ENCODE measurements at places on chromosomes 6 and 20.

GRCh38 chr6:147567141-147567805 lies 58.8 kb downstream of the SAMD5 start:
- DNase-seq, result no peak

DNA sequence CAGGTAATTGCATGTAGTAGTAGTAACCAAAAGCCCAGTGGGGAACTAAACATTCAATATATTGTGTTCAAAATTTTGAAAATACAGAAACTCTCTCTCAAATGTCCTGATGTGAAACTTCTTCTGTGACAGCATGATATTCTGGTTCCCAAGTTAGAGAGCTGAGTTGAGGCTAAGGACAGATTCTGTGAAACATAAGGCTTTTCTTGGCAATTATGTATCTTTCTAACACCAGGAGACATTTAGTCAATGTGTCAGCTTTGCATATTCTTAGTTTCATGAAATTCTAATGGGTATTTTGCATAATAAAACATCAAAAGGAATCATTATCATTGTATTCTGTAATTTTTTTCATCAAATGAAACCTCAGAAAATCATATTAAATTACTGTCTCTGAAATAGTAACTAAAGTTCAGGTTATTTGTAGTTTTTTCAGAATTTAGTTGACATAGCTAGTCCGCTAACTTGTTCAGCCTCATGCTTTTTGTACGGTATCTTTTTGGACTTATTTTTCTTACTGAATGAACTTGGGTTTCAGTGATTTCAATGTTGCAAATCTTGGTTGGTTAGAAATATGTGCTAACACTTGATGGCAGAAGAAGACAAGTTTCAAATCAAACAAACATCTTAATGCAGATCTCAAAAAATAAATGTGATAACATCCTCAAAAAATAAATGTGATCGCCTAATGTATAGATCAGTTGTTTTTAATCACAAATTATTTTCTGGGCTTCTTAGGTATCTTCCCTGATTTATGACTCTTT lies 70.4 kb downstream of the AKAP7 start:
- DNase-seq, result no peak

DNA sequence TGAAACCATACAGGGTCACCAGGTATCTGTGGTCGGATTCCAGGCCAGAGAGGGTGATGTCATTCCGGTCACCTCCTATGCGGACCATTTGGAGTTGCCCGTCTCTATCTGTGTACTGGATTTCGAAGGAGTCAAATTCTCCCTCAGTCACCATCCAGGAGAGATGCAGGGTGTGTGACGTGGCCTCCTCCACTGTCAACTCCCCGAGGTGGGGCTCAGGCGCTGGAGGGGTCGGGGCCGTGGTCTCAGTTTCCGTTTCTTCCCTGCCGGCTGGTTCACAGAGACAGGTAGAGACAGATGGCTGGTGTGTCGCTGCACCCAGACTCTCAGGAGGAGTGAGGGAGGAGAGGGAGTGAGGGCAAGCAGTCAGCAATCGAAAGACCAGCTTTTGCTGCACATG lies 30.7 kb downstream of the CYP21A2 start:
- DNase-seq, result no peak

GRCh38 chr6:158653577-158654354 lies 3.9 kb downstream of the SYTL3 start:
- no peak for DNase-seq

DNA sequence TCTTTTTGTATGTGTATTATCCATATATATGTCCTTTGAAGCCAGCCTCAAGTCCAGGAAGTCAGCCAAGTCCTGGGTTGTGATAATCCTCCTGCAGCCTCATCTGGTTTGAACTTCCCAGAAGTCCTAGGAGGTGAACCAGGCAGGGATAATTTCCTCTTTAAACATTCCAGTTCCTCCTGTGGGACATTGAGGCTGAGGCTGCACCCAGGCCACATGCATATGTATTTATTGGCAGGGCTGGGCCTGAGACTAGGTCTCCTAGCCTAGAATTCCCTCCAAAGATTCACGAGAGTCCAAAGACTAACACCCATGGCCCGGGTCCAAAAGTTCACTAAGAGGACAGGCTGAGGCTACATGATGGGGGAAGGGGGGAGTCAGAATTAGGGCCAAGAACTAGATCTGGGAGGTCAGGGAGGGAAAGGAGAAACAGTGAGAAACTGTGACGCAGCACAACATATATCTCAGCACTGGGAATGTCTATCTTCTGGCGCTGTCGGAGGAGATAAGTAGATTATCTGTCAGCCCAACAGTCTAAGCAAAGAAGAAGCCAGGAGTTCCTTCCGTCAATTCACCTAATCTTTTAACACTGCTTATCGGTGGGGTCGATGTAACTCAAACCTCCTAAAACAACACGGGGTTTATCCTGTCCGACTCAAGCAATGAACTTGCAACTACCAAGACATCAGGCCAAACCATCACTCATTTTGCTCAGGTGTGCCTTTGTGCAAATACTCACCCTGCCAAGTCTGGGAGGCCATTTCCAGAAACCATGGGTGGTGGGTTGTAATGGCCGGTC lies 43.3 kb downstream of the SNX5 start:
- no peak for DNase-seq

DNA sequence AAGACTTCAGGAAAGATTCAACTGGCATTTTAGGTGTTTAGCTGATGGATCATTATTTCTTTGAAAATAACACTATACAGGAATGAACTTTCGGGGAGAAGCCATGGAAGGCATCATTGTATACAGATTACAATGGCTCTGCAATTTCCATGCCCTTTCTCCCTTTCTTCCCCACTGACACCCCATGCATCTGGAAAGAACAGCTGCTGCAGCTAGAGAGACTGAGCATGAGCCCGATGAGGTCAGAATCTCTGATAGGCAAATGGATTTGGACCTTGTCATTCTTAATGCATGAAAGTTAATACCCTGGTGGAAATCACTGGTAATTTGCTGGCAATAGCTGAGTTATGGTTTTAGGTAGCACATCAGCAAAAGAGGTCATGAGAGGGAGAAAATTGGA lies 54.8 kb downstream of the BTBD3 start:
- DNase-seq, result no peak

GRCh38 chr20:7855545-7855944 lies 84.7 kb downstream of the HAO1 start:
- DNase-seq, result no peak

GRCh38 chr20:36441027-36441414 lies 100.3 kb upstream of the MYL9 start:
- no peak for DNase-seq

- no peak for DNase-seq
Measured at GRCh38 chr6:158867381-158868121, 48.4 kb upstream of the EZR start.

- no peak for DNase-seq
Measured at GRCh38 chr6:74054190-74054589, 358.2 kb downstream of the CD109 start.

- DNase-seq, result no peak
Measured at GRCh38 chr20:9409352-9409751, 105.0 kb upstream of the LAMP5 start.

DNA sequence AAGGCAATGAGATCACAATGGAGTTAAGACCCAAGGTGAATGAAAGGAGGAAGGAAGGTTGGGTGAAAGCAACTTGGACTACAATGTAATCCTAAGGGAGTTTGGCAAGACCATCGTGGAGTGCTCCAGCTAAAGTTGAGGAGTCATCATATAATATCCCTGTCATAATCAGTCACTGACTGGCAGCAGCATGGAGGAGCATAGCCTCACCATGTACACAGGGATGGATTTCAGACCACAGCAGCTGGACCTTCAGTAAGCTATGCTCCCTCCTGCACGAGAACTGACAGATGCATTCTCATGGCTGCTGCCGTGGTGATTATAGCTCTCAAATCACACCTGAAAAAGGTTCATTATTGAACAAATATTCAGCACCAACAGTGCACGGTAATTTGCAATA lies 43.0 kb downstream of the GOPC start:
- no peak for DNase-seq

DNA sequence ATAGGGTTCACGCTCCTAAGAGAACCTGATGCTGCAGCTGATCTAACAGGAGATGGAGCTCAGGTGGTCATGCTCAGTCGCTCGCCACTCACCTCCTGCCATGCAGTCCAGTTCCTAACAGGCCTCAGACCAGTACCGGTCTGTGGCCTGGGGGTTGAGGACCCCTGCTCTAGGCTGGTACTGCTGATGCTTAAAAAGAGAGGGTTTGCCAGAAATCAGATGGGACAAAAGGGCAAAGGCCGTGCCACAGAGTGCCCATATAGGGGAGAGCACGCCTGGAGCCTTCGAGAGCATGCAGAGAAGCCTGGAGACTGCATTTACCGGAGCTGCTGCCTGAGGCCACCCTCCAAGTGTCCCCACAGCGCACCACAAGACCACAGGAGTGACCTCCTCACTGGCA lies 75.5 kb downstream of the PTPN1 start:
- DNase-seq, result no peak

DNA sequence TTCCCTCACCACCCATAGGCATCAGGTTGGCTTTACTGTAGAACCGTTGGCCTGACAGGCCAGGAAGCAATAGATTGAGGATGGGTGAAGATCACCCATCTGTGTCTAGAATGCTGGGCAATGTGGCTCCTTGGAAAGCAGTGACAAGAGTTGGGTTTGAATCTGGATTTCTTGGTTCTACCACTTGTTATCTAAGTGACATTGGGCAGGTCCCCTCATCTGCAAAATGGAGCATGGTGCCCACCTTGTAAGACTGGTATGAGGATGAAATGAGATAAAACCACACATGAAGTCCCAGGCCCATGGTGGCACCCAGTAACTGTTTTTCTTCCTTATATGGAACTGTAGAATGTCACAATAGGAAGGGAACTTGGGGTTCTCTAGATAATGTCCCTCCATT lies 22.6 kb upstream of the SIRPB2 start:
- DNase-seq, result no peak

DNA sequence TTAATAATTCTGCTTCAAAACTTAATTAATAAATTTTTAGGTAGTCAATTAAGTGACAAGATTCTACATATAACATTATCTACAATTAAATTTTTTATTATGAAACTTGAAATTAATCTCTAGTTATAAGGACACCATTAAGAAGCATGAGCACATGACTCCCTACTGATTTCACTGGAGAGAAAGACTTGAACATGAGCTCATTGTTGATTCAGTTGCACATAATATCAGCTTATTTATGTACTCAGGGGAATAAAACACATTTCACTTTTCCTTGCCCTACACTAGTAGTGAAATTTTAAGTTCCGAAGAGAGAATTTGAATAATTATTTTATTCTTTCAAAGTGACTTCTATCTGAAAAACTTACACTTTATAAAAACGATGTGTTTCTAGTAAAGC lies 370.2 kb upstream of the EPHA7 start:
- no peak for DNase-seq

DNA sequence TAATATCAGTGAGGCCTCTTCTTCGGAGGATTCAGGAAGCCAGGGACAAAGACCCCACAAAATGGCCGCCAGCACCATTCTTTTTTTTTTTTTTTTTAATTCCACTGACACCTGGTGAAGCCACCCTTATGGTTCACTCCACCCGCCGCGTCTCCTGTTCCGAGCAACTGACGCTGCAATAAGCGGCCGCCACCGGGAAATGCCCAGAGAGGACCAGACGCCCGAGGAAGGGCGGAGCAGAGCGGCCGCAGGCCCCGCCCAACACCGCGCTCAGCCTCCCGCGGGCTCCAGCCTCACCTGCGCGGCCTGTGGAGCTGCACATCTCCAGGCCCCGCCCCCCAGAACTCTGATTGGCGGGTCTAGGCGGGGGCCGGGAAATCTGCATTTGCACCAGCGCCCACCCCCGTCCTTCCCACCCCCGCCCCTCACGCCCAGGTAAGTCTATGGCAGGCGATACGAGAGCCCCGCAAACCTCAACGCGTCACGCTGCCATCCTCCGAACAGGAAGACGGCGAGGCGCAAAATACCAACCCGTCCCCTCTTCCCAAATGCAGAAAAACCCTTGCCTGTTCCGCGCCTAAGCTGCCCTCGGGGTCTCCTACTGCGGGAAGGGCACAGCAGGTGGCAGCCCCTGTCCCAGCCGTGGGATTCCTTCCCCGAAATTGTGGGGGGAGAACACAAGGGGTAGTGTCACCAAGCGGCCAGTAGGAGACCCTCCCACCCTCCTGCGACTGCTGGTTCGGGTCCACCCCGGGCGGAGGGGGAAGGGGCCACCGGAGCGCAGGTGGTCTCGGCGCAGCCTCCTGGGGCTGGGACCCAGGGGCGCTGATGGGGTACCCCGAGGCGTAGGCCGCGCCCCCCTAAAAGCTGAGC lies 960 bp downstream of the ATP9A start:
- DNase-seq, result no peak

- no peak for DNase-seq
Measured at GRCh38 chr6:33166363-33166762, 25.9 kb downstream of the COL11A2 start.

GRCh38 chr6:156886409-156886808 lies 109.2 kb downstream of the ARID1B start:
- DNase-seq, result no peak

DNA sequence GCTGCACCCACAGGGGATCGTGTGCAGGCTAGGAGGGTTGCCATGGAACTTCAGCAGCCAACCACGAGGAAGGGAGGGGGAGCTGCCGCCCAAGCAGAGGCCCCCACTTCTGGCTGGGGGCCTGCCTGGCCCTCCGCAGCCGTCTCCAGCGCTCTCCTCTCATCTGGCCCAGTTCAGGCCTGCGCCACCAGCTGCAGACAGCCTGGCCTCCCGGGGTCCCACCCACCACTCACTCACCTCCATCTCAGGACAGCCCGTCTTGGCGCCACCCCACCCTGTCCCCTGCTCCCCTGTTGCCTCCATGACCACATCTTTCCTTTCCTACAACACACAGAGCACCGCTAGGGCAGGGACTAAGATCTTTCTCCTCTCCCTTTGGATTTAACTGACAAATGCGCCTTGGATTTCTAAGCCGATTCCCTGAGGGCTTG lies 98.7 kb downstream of the ANKRD60 start:
- no peak for DNase-seq

GRCh38 chr6:107361753-107362604 lies 97.4 kb downstream of the PDSS2 start:
- no peak for DNase-seq

GRCh38 chr6:77650098-77650663 lies 2.7 kb upstream of the MEI4 start:
- no peak for DNase-seq

- DNase-seq, result no peak
Measured at GRCh38 chr20:19498756-19499155, 259.3 kb upstream of the RIN2 start.

GRCh38 chr6:25156123-25156522 lies 123.1 kb upstream of the CARMIL1 start:
- DNase-seq, result no peak

DNA sequence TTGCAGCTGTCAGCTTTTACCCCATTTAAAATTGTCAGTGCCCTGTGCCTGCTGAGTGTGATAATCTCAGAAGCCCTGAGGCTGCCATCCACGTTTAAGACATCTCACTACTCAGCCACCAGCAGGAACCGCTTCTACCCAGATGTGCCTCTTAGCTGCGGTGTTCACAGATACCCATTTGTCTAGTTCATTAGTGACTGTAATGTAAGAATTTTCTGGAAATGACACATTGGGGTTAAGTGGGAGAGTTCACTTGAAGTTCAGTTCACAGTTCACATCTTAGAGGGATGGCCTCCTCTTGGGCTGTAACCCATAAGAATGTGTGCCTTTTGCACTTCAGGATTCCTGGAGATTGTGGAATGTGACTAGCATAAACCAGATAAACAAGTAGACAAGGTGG lies 477.7 kb downstream of the BTBD3 start:
- no peak for DNase-seq

- no peak for DNase-seq
Measured at GRCh38 chr6:905556-905955, 212.6 kb upstream of the EXOC2 start.

Measured in cortex of kidney (tissue), 1 donor.